IPS DF 6.9 (cell line): ENCODE measurements at places on chromosomes 3 and 15.

DNA sequence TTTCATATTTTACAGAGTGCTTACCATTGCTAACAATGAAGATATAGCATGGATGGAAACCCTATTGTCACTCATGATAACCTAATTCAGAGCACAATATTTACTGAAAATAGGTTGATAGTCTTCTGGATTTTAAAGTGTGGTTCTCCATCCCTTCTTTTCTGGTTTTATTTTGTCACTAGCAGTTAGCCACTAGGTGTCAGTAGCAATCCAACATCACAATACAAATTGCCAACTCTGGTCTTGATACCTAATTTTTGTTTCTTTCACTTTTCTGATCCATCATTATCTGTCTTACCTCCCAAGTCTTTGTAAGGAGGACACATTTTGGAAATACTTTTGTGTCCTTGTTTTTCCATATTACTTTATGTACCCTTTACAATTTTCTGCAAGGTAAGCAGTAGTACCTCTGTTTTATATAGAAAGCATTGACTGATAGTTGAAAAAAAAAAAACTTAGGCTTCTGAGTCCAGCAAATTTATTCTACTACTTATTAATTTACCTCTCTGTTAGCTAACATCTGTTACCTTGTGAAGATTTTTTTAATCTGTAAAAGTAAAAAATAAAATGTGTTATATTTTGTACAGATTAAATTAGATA lies 28.3 kb upstream of the CRYBG3 start:
- peak; percentile 2 for DNase-seq

DNA sequence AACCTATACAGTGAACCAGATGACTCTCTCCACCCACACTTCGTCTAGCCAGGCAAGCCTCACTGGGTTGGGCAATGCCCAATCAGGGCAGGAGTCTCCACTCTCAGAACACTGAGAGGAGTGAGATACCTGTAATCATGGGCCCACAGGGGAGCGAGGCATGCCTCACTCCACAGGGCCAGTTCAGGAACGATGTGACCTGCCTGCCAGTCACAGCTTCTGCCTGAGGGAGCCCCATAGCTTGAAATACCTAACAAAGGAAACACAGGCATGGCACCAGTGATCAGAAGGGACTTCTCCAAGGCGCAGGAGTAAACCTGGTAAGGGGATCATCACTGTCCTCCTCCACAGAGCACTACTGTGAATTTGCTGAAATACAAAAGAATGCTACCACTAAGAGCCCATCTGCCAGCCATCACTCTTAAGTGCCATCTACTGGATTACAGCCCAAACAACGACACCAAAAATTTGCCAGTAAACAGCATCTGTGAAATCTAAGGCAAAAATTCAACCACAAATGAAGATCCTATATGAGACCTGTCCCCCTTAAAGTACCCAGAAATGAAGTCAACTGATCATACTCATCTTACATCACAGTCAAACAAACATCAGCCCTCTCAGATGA lies 689.9 kb upstream of the SEMA6D start:
- DNase-seq = peak; percentile 11

- no peak for DNase-seq
Measured at GRCh38 chr3:138971766-138972320, 24.8 kb downstream of the FOXL2NB start.

- DNase-seq = no peak
Measured at GRCh38 chr3:47347217-47347801, 33.5 kb upstream of the PTPN23 start.

- DNase-seq = no peak
Measured at GRCh38 chr15:101348015-101348414, 53.0 kb upstream of the SNRPA1 start.

DNA sequence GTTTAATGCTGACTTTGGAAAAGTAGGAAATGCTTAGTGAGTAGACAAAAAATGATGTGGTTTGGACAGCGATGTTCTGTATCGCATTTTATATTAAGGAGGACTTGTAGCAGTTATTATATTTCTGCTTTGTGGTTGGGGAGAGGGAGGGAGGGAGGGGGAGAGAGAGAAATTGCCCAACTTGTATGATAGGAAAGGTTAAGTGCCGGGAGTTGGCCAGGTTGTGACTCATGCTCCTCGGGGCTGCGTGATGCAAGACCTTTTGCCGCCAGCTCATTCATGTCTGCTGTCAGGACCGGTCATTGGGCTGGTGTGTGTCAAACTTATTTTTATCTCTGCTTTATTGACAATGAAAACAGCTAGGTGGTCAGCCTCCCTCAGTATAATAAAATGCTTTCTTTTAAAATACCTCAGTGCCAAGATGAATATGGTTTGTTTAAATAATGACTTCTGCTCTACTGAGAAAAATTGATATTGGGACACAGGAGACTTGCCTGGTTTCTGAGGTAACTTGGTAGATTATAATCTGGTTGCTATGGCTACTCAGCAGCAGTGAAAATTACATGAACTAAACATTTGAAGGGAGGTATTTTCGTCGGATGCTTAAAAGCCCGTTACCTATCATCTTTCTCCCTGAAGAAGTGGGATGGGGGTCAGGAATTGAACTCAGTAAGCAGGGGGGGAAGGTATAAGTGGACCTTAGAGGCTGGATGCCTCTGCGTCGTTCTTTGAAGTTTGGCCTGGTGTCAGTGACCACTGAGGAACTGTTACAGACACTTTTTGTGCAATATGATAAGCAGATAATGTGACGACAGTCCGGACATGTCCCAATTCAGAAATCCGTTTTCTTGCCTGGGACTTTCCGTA lies 90.7 kb downstream of the FNDC3B start:
- no peak for DNase-seq

DNA sequence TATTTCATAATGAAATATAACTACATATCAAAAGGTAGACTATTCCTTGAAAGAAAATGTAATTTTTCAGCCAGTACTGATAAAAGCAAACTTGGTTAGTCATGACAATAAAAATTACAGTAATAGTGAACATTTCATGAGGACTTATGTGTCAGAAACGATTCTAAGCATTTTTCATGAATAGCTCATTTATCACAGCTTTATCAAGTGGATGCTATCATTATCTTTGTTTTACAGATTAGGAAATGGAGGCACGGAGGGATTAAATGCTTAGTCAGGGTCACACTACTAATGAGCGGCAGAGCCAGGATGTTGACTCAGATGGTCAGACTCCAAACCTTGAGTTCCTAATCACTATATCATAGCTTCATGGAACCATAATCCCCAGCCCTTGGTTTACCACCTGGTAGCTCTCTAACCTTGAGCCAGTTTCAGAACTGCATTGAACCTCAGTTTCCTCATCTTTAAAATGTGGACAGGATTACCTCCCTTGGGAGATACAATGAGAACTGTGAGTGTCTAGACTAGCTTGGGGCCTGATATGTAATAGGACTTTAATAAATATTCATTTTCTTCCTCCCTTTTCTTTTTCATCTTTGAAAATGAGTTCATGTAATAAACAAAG lies 85.4 kb downstream of the TNIK start:
- DNase-seq = no peak

GRCh38 chr3:142098964-142099363 lies 50.4 kb downstream of the TFDP2 start:
- DNase-seq = no peak

DNA sequence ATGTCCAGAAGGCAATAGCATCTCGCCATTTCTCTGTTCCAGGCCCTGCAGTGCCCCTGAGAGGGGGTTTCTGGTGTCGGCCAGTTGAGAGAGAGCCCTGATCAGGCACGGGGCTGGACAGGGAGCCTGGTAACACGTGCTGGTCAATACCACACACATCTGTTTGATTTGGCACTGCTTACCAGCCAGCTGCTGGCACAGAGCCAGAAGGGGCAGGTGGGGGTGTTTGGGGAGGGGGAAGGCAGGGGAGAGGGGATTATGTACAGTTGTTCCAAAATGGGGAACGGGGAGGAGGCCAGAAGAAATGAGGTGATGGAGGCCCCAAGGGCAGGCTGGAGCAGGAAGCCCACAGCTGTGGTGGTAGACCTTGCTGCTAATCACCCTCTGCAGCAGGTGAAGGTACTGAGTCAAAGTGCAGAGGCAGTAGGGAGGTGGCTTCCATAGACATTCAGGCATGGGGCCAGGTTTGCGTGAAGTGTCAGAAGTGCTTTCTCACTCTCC lies 153.5 kb upstream of the LPP start:
- no peak for DNase-seq

DNA sequence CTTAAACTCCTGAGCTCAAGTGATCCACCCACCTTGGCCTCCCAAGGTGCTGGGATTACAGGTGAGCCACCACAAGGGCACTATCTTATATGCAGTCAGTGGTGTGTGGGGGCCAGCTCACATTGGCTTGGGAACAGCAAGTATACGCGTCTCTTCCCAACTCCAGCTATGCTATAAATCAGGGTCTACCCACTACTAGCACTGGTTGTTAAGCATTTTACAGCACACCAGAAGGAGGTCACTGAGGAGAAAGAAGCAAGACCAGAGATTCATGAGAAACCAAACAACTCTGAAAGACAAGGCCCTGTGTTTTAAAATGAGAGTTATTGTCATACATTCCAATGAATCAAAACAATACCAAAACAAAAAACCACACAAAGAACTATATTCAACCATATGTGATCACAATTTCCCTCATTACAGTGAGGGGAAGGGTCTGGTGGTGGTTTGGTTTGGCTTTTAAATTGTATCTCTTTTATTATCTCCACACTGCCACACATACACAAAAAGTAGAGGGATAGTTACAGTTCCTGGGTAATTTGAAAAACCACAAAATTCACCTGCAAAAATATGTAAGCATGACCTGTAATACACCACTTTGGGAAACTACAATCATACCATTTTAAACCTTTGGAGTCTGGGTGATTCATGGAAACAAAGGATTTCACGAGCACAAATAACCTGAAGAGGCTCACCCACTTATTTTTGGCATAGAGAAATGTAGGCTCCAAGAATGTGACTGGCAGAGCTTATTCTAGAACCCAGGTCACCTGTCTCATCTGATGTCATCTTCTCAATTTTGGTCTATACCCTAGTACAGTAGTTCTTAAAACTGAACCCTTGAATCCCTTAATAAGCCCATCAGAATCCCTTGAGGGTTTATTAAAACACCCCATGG lies 5.2 kb downstream of the MAGI1 start:
- DNase-seq = no peak

DNA sequence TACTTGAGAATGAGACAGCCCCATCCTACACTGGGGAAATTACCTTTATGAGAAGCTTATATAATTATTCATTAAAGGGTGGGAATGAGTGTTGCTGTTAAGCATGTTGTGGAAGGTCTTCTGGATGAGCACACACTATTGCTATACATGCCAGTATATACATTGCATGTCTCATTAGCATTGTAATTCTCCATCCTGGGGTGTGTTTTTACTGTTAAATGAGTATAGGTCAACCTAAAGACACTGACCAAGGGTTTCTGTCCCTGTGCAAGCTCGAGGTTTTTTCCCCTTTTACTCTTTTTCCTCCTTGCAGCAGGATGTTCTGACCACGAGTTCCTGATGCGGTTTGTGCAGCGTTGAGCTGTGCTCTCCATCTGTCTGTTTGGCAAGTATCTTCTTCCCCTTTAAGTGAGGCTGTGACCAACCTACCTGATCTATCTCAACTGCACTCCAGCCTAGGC lies 7.2 kb upstream of the IVD start:
- DNase-seq = no peak

DNA sequence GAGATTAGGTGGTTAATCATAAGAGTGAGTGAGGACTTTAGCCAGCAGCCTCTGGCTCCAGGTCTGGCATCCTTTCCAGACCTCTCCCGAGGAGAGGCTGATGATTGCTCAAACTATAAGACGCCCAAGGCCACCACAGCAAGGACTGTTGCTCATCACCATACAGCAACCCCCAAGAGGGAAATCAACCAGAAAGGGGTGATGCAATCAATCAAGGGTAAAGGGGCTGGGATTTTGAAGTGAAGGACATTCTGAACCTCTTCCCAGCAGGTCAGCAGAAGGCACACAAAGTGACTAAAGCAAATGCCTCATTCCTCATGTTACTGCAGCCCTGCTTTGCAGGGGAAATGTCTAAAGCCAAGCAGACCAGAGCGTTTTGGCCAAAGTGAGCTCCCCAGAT lies 247.3 kb upstream of the IGF1R start:
- no peak for DNase-seq

GRCh38 chr3:50572158-50572557 lies 2.8 kb downstream of the HEMK1 start:
- DNase-seq = peak; percentile 68

DNA sequence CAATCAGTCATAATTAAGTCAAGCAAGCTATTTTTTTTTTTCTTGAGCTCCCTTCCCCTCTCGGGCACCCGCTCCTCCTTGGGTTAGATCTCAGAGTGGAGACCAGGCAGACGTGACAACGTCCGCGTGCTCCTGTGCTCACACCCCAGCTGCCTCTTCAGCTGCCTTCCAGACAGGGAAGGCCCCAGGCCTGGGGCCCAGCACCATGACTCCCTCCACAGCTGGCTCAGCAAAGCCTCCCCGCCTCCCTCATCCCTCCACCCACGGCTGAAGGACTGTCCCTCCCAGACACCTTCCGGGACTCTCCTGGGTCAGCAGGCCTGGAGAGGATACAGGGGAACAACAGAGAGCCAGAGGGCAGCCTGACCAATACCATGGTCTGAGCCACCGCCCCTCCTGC lies 87.9 kb upstream of the LINGO1 start:
- no peak for DNase-seq

GRCh38 chr3:99795573-99795972 lies 22.1 kb upstream of the CMSS1 start:
- no peak for DNase-seq

DNA sequence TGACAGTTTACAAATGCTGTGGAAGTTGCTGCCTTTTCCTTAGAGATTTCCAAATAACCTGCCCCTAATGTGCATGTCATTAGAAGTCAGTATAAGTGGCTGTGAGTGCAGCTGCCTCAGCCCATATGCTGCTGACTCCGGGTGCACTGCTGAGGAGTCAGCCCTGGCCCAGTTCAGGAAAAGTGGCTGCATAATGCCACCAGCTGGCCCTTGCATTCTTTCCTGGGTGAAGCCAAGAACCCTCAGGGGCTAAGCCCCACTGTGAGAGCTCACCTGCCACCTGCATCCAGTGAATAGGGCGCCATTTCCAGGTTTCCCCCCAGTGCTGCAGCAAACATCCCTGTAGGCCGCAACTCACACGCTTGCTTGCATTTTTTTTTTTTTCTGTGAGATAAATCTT lies 139.9 kb downstream of the TJP1 start:
- no peak for DNase-seq

GRCh38 chr3:97037294-97037943 lies 223.0 kb downstream of the EPHA6 start:
- no peak for DNase-seq

- DNase-seq = no peak
Measured at GRCh38 chr15:100216182-100216581, 125.6 kb downstream of the ADAMTS17 start.
